Gastroesophageal sphincter (tissue), 4 donors: ENCODE measurements at places on chromosomes 5 and 9.

DNA sequence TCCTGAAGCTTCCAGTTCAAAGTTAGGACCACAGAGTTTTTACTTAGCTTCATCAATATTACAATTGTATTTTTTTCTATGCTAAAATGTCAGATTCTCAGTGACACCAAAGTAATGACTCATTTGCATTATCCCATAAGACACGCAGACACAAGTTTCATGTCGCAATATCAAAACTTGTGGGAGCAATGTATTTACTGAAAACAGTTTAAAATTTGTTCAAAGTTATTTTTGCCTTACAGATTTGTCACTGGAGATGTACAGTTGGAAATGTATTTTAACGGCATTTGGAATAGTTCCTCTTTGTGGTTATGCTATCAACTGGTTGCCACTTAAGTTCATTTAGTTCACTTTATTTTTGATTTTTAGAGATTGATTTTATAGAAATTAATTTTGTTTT, 36.2 kb upstream of the DAP start:
- ATAC-seq: no peak

DNA sequence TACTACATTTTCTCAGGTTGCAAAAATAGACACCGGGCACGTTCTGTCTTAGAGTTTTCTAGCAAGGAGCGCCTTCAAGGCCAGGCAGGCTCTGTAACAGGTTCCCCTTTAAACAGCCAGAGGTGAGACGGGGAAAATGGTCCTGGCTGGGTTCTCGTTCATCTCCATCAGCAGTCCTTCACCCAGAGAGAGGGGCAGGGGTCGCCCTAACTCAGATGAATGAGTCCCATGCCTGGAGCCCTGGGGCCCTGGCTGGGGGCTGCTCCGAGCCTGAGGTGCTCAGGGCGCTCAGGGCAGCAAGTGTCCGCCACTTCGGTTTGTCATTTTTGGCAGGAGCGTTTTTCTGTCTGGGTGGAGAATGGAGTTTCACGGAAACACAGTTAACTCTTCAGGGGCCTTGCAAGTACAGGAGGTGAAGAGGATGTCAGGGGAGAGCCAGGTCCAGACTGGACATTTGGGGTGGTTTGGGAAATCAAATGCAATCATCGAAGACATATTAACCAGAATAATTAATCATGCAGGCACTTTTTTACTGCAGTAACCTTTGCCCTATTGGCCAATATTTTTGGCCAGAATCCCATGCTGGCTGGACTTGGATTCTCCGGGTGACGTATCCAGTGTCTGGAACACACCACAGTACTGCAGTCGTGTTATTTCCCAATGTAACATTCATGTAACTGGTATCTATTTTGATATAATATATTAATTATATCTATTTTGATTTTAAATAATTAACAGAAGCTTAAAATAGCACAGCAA, 2.9 kb downstream of the NTNG2 start:
- peak; percentile 63 for ATAC-seq

- no peak for ATAC-seq
Observed at GRCh38 chr5:151469992-151470391, 22.6 kb downstream of the SLC36A1 start.

GRCh38 chr5:160047423-160047822, 38.5 kb downstream of the TTC1 start:
- peak; percentile 32 for ATAC-seq

DNA sequence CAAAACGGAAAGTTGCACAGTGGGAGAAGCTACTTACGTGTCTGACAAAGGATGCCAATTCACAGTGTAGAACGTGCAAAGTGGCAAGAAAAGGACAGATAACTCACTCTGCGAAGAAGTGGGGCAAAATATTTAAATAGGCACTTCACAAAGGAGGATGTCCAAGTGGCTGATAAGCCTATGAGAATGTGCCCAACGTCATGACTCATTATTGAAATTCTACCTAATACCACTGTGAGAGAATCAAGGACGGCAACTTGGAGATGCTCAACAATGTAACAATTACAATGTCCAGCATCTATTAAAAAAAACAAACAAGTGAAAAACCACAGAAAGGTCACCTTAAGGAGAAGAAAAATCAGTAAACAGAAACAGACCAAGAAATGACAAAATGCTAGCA, 59.0 kb downstream of the NACC2 start:
- no peak for ATAC-seq

GRCh38 chr5:173752653-173753052, 135.5 kb upstream of the CPEB4 start:
- ATAC-seq: no peak

DNA sequence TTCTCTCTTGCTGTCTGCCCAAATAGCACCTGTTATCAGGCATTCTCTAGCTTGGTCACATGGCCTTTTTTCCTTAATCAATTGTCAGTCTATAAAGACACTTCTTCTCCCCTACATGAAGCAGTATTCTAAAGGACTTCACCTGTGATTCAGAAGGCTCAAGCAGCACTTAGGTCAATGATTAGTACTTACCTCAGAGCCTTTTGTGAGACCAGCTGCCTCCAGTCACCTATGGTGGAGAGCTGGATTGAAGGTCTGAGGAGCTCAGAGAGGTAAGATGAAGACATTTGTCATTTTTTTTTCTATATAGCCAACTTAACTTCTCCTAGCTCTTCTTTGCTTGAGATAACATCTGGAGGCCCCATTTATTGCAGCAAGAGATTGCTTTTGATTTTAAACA, 278.3 kb upstream of the PCSK5 start:
- ATAC-seq: no peak

DNA sequence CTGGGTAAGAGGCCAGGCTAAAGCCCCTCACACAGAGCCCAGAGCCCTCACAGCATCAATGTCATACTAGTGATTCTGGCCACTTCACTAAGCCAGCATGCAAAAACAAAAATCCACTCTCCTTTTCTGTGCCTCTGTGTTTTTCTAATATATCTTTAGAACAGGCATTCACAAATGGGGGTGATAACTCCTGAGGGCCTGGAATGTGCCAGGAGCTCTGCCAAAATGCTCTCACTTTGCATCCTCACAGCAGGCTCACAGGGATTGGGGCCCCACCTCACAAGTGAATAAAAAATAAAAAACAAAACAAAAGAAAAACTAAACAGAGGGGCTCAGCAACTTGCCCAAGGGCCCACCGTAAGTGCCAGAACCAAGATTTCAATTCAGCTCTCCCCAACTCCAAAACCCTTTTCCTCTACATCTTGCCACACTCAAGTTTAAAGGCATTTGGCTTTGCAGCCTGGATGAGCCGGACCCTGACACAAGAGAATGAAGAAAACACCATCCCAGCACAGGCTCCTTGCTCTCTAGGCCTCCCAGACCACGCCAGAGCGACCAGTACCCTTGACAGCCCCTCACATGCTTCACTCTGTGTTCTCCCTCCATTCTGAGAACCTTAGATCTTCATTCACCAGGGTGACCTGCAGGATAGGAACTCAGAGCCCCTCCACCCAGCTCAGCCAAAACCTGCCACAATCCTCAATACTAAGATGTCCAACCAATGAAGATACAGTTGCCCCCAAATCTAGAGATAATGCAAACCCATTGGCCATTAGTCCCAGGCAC, 51.3 kb downstream of the SAXO1 start:
- ATAC-seq: no peak

DNA sequence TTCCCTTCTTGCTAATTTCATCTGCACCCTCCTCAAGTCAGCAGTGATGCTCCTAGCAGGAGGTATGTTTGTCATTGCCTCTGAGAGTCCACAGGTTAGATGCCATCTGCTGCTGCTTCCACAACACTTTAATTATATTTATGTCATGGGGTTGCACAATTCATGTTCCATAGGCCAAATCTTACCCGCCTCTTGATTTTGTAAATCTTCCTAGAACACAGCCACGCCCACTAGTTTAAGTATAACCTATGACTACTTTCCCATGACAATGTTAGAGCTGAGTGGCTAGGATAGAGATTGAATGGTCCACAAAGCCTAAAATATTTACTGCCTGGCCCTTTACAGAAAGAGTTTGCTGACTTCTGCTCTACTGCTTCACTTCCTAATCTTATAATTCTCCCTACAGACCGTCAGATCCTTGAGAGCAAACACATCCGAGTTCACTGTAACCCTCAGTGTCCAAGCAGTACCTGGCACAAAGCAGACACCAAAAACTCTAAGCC, 21.1 kb downstream of the LIFR start:
- ATAC-seq: no peak

DNA sequence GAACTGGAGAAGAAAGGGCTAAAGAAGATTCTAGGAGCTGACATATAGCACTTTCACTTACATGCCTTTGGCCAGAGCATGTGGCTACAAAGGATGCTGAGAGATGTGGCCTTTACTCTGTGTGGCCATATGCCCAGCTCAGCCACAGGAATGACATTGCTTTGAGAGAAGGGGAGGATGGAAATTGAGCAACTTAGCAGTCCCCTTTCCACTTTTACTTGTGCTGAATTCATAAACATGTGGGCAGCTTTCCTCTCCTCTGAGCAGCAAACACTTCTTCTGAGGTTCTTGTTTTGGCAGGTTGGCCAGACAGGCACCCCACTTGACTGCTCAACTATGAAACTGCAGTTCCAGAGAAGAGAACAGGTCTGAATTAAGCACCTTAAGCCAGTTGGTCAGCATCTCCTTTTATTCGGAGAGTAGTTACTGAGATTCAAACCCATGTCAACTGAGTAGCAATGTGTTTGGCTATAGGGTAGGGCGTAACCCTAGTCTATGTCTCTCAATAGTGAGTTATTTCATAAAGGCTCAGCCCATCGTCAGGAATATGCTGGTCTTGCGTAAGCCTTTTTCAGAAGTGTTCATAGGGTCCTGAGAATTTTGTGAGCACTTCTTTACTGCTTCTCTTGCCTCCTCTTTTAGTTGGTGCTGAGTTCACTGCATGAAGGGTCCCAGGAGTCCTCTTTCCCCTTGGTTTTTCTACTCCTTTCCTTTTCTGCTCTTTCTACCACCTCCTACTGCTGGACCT, 134.5 kb downstream of the PALM2AKAP2 start:
- no peak for ATAC-seq

DNA sequence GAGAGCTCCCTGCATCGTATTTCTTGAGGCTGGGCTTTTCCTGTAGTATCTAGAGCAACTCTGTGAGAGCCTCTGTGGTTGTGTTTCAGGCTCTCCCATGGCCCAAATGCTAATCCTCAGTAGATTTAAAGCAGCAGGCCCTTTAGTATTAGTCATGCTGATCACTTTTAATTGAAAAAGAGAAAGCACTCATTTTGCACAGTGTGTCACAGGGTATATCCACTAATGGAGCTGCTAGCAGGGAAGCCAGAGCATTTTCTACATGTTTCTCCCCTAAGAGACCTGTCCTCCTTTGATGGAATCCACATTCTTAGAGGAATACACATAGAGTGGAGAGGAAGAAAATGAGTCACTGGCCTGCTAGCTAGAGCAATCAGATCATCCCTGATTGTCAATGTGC, 348.5 kb downstream of the TMEM232 start:
- no peak for ATAC-seq

- no peak for ATAC-seq
Observed at GRCh38 chr5:163878490-163878889, 373.1 kb downstream of the MAT2B start.

DNA sequence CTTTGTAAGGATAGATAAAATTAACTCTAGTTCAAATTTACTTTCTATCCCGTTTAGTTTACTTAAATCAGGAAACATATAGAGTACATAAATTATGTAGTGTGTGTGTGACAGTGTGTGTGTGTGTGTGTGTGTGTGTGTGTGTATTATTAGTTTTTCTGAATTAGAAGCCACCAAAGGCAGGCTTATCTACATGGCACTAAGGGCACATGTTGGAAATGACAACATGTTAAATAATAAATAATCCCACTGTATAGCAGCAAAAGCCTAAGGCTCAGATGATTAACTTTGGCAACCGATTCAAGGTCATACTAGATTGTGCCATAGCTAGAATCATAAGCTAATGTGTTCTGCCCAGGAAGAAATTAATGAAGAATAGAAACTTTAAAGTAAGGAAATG, 54.6 kb downstream of the MEGF9 start:
- ATAC-seq: no peak

- peak; percentile 34 for ATAC-seq
Observed at GRCh38 chr9:12916042-12916441, 141.2 kb downstream of the LURAP1L start.

DNA sequence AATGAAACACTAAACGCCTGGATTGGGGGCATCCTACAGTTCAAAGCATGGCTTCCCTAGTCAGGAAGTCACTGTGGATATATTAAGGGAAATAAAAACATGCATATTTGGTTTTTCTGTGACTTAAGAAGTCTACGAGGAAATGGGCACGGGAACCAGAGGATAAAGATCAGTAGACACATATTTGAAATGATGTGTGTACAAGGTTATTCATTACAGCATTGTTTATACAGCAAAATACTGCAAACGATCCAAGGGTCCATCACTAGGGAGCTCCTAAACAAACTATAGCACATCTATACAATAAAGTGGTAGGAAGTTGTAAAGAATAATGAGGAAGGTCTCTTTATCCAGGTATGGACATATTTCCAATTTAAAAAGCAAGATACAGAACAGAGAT, 71.8 kb downstream of the EFNA5 start:
- ATAC-seq: no peak

DNA sequence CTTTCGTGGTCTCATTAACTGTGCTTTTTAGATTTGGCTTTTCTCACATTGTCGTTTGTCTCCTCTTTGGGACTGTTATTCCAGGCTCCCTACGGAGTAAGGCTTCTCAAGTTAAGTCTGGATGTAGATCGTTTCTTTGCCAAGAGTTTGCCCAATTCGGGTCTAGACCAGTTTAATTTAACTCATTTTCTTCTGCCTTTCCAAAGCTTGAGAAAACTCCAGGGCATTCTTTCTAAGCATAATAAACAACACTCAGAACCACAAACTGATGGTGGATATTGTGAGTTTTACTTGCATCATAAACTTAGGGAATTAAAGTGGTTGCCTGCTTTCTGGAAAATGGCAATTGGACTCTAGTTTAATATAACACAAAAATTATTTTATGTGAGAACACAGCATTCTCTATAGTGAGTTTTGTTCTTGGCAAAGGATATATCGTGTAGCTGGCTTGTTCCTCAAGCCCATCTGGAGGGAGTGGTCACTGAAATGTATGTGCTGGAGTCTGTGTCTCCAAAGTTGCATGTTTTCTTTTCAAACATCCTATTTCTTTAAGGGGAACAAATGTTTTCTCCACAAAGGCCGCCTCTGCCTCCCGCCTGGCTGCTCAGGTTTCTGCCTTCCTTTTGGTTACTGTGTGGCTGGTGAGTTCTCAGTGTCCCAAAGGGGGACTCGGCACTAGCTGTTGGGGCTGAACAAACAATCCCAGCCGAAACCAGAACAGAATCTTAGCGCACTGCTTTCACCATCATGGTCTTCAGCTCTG, 211.3 kb upstream of the FBN2 start:
- no peak for ATAC-seq
